Right atrium auricular region (tissue), 2 donors: ENCODE measurements at places on chromosomes 2 and 18. TPM values are rescaled to one million over a fixed set of nuclear protein-coding genes. Genes with fewer than 3 reads are reported as not detected.

GRCh38 chr2:6827566-6828298 is 38.0 kb downstream of the CMPK2 start:
- no peak for DNase-seq

- DNase-seq: no peak
Measured at GRCh38 chr2:201408931-201409330, 42.3 kb downstream of the TRAK2 start.

The TFPI gene
- total RNA-seq: 43.6 TPM

The ATG9A gene
- total RNA-seq: 80.3 TPM

- no peak for DNase-seq
Measured at GRCh38 chr2:203987959-203988358, 51.4 kb downstream of the ICOS start.

DNA sequence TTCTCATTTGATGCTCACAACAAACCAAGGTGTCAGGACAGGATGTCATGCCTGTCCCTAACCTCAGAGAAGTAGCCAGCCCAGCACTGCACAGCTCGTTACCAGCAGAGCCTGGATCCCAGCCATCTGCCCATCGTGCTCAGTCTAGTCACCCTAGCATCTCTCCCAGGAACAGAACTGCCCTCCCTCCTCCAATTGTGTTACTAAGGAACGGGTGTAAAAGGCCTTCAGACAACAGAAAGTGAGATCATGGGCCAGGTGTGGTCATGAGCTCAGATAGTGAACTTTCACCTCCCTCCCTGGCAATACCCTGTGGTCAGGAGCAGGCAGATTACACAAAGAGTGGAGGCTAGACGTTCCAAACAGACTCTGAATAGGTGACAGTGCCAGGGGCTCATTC is 111.8 kb upstream of the PPP1CB start:
- DNase-seq: no peak

GRCh38 chr18:21496277-21496835 is 104.1 kb downstream of the ESCO1 start:
- no peak for DNase-seq

- no peak for DNase-seq
Measured at GRCh38 chr2:216885117-216885553, 25.3 kb upstream of the TNP1 start.
